Small intestine (tissue), 16 donors: ENCODE measurements at places on chromosomes 1 and 21.

- H3K27me3 ChIP-seq: no peaks in the 10 kb centered on the region
- H3K4me1 ChIP-seq: no peaks in the 10 kb centered on the region
- no peak overlapping the region for H3K27ac ChIP-seq
- no peak for DNase-seq
These were observed 19.5 kb upstream of the WARS2 start for GRCh38 chr1:119159966-119160365.

DNA sequence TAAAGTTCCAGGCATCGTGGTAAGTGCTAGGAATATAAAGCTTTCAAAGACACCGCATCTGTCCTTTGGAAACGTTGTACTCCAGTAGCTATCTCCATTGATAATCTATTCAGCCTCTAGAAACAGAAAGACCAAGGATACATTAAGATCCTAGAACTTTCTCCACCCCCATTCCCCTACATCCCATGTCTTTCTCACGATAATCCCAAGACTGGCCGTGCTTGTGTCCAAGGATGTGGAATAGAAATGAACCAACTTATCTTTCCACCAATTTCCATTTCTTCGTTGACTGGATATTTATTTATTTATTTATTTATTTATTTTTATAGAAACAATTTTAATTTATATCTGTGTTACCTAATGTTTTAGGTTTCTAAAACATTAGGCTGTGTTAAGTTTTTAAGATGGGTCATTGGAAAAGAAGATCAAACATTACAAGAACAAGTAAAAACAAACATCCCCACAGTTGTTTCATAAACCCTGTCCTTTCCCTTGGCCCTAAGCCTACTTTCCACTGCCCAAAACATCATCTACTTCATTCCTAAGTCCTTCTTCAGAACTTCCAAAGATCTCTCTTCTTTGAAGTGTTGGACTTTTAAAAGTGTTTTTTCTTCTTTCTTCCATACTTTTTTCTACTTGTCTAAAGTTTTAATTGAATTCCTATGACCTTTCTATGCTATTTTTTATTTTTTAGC is 39.7 kb downstream of the LRRC8C start:
- no peak overlapping the region for H3K27ac ChIP-seq
- H3K4me3 ChIP-seq: no peak overlapping the region
- H3K27me3 ChIP-seq: no peaks in the 10 kb centered on the region
- no peak for DNase-seq

DNA sequence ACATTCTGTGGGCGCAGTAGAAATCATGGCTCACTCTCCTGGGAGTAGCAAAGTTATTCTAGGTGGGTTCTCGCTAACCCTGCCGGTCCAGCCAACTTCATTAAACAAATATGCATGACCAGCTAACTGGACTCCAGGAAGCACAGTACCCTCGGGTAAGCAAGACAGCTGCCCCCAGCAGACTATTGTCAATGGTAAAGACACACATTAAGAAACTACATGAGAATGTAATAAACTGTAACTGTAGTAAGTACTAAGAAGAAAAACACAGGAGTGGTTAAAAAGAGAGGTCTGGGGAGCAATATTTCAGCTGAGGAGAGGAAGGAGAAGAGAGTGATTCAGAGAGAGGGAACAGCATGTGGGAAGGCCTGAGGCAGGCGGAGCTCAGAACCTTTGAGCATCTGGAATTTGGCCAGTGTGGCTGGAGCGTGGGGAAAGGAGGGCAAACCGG is 7.4 kb downstream of the SLC2A5 start:
- no peak overlapping the region for H3K27ac ChIP-seq
- peaks cover 3% of the 10 kb centered on the region for H3K36me3 ChIP-seq
- H3K4me3 ChIP-seq: peak overlapping the region; percentile 5
- H3K27me3 ChIP-seq: no peaks in the 10 kb centered on the region

DNA sequence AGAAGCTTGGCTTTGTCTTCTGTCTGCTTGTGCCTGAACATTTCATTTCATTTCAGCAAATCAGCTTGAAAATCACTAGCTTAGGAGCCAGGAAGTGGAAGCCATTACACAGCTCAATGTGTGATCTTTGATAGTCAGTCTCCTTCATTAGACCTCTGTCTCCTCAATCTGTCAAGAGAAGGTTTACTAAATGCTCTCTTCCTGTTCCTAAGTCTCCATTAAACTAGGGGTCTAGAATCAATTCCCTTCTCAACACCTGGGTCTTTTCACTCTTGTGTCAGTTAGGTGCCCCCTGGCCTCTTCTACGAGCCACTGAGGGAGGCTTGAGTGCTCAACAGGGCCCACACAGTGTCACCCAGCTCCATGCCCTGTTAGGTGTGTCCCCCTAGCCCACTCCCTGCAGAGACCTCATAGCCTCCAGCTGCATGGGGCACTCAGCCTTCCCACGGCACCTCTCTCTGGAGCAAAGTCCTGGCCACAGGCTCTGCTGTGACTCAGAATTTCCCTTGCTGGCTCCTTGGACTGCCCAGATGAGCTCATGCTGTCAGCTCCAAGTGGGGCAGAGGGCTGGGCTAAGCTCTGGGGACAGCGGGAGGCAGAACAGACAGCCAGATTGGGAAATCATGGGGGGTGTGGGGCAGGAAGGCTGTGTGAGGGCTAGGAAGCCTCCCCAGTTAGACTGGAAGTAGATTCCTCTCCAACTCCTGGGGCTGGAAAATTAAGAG is 115.7 kb upstream of the IPO9 start:
- no peaks in the 10 kb centered on the region for H3K27me3 ChIP-seq
- peak; percentile 95 for DNase-seq
- H3K36me3 ChIP-seq: no peaks in the 10 kb centered on the region
- H3K4me3 ChIP-seq: no peak overlapping the region

- no peak overlapping the region for H3K27ac ChIP-seq
- no peak overlapping the region for H3K4me3 ChIP-seq
- no peaks in the 10 kb centered on the region for H3K36me3 ChIP-seq
- no peak for DNase-seq
- H3K27me3 ChIP-seq: no peaks in the 10 kb centered on the region
These were observed 78.9 kb downstream of the MAP3K21 start for GRCh38 chr1:233406339-233406960.

DNA sequence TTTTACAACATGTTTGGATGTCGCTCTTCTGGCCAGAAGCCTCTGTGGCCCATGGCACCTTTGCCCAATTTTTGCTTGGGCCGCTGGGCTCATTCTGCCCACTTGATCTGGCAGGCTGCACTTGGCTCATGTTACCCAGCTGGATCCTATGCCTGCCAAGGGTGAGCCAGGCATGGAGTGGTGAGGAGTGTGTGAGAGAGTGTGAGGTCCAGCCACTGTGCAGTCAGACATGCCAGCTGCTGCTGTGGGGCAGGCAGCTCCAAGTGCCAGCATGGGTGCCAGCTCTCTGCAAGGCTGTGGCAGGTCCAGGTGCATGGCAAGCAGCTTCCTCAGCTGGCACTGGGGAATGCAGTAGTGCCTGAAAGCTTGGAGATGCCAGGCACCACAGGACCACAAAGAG is 71.0 kb downstream of the EBNA1BP2 start:
- H3K36me3 ChIP-seq: no peaks in the 10 kb centered on the region
- no peaks in the 10 kb centered on the region for H3K4me1 ChIP-seq
- no peak overlapping the region for H3K27ac ChIP-seq

DNA sequence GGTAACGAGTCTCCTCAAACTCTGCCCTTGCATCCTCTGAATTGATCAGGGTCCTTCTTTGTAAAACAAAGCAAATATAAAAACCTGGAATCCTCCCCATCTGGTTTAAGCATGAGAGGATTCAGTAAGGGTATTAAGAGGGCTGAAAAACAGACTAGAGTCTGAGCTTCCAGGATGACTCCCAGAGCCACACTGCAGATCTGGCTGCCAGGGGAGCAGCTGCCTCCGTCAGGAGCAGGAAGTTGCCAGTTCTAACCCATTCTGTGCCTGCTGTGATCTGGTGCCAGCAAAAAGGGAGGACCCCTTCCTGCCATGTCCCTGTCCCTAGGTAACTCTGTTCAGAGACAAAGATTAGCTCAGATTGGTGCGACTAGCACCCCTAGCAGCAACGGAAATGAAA is 27.5 kb downstream of the SERTAD4 start:
- H3K27ac ChIP-seq: no peak overlapping the region
- no peak overlapping the region for H3K4me3 ChIP-seq
- H3K4me1 ChIP-seq: peaks cover 2% of the 10 kb centered on the region
- no peaks in the 10 kb centered on the region for H3K27me3 ChIP-seq

- H3K27me3 ChIP-seq: no peaks in the 10 kb centered on the region
- peak overlapping the region; percentile 30 for H3K27ac ChIP-seq
- H3K36me3 ChIP-seq: no peaks in the 10 kb centered on the region
- no peak for DNase-seq
These were observed 22.8 kb upstream of the CFAP126 start for GRCh38 chr1:161390559-161390858.

DNA sequence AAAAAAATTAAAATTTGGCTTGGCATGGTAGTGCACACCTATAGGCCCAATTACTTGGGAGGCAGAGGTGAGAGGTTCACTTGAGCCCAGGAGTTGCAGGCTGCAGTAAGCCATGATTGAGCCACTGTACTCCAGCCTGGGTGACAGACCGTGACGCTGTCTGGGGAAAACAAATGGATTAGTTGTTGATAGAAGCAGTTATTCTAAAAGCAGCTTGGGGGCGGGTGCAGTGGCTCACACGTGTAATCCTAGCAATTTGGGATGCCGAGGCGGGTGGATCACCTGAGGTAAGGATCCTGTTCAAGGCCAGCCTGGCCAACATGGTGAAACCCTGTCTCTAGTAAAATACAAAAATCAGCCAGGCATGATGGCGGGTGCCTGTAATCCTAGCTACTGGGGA is 40.3 kb downstream of the KIF1B start:
- peaks cover 5% of the 10 kb centered on the region for H3K36me3 ChIP-seq
- no peak overlapping the region for H3K27ac ChIP-seq
- no peak overlapping the region for H3K4me3 ChIP-seq
- DNase-seq: no peak
- H3K27me3 ChIP-seq: no peaks in the 10 kb centered on the region

GRCh38 chr1:46484783-46485490 is 4.7 kb upstream of the DMBX1 start:
- no peak overlapping the region for H3K4me3 ChIP-seq
- no peak for DNase-seq
- H3K36me3 ChIP-seq: no peaks in the 10 kb centered on the region
- no peaks in the 10 kb centered on the region for H3K4me1 ChIP-seq
- H3K27ac ChIP-seq: no peak overlapping the region
- H3K27me3 ChIP-seq: peaks cover 93% of the 10 kb centered on the region

- no peaks in the 10 kb centered on the region for H3K27me3 ChIP-seq
- H3K4me1 ChIP-seq: no peaks in the 10 kb centered on the region
- no peak overlapping the region for H3K27ac ChIP-seq
- no peak for DNase-seq
These were observed 76.3 kb upstream of the SLC44A3 start for GRCh38 chr1:94743862-94744261.

DNA sequence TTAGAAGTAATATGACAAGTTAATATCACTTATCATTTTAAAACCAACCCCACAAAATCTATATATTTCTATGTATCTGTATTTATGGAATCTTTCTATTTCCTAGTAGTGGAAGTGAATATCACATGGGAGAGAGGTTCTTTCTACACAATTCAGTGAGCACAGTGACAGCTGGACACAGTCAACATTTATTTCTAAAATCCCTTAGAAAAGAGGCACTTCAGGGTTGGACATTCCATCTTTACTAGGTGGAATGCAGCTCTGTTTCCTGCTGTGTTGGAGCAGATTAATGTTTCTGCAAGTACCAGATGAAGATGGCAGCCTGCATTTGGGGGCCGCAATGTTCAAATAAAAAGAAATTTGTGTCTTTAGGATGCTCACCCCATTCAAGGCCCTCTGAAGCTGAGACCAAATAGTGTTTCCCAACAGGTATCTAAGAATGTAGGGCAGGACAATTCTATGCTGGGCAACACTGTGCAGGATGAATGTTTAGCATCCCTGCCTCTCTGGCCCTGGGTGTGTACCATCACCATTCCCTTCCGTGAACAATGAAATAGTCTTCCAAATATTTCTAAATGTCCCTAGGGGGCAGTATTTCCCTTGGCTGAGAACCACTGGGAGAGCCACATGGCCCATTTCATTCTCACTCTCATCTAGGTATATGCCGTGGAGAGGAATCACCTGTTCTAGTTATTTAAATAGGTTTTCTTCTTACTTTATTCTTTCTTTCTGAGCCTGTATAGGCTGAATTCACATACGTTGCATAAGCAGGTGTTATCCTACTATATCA is 394.8 kb downstream of the PRDM2 start:
- no peaks in the 10 kb centered on the region for H3K4me1 ChIP-seq
- peak; percentile 10 for DNase-seq
- no peaks in the 10 kb centered on the region for H3K36me3 ChIP-seq
- no peak overlapping the region for H3K4me3 ChIP-seq
- no peak overlapping the region for H3K27ac ChIP-seq

- no peaks in the 10 kb centered on the region for H3K36me3 ChIP-seq
- H3K27me3 ChIP-seq: no peaks in the 10 kb centered on the region
- peaks cover 7% of the 10 kb centered on the region for H3K4me1 ChIP-seq
- H3K4me3 ChIP-seq: peak overlapping the region; percentile 52
These were observed 3.9 kb downstream of the ID3 start for GRCh38 chr1:23555270-23555985.

GRCh38 chr1:174023440-174023839 is 1.3 kb upstream of the RC3H1 start:
- H3K27ac ChIP-seq: peak overlapping the region; percentile 30
